Pericardium fibroblast (primary cell): ENCODE measurements at places on chromosomes 2 and 18. TPM values are rescaled to one million over a fixed set of nuclear protein-coding genes. Genes with fewer than 3 reads are reported as not detected.

The DYNAP gene
- not detected in 2 replicates for total RNA-seq

The FZD7 gene
- total RNA-seq = 10.3 and 17.1 TPM in 2 replicates

The GKN2 gene
- total RNA-seq = not detected in 2 replicates

The CCT7 gene
- 192 and 241 TPM in 2 replicates for total RNA-seq

The TMEM237 gene
- 32.5 and 51.0 TPM in 2 replicates for total RNA-seq

The TUBB8B gene
- total RNA-seq = not detected in 2 replicates

The DPYSL5 gene
- total RNA-seq = 0.26 TPM in 1 of 2 replicates, not detected in the other

The POTEI gene
- not detected in 2 replicates for total RNA-seq

The MAT2A gene
- total RNA-seq = 95.3 and 95.9 TPM in 2 replicates

The B3GNT7 gene
- total RNA-seq = 0.09 and 0.23 TPM in 2 replicates
